MCF 10A (cell line): ENCODE measurements at places on chromosomes 5 and 9.

GRCh38 chr9:34995670-34996060 is 6.1 kb downstream of the DNAJB5 start:
- DNase-seq = no peak

DNA sequence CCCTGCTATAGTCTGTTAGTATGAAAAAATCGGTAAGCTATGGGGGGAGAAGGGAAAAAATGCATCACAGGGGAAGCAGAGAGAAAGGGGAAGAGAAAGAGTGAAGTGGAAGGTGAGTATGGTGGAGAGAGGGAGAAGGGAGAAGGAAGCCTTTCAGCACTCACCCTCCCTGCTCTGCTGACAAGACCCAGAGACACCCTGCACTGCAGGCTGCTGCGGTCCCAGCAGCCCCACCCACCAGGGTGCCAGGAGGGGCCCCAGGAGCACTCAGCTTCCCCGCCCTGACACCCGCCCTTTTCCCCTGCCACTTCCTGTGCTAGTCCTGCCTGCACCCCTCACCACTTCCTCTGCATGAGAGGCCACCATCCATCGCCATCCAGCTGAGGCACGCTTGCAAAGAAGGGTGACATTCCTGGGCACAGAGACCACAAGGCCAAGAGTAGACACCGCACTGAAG is 12.7 kb downstream of the STK10 start:
- no peak for DNase-seq

- DNase-seq = no peak
These were observed 232.6 kb downstream of the BNC2 start for GRCh38 chr9:16637911-16638310.

DNA sequence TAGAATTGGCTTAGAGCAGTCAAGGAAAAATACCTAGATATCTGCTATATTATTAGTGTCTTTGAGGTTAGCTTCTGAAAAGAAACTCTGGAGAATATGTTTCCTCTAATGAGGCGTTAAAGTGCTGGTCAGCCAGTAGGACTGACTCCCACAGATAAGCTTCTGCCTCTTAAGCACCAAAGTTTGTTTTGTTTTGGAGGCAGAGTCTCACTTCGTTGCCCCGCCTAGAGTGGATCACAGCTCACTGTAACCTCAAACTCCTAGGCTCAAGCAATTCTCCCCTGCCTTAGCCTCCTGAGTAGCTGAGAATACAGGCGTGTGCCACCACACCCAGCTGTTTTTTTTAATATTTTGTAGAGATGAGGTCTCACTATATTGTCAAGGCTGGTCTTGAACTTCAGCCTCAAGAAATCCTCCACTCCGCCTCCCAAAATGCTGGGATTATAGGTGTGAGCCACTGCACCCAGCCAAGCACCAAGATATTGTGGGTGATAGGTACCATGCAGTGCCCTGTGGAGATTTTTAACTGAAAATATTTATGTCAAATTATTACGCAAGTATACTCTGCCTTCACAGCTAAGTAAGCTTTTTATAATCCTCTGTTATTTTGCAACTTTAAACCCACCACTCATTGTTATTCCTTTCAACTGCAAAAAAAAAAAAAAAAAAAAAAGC is 24.7 kb upstream of the TMEM171 start:
- no peak for DNase-seq

- no peak for DNase-seq
These were observed 4.1 kb downstream of the PCSK5 start for GRCh38 chr9:75894566-75894965.

- peak; percentile 59 for DNase-seq
These were observed 337.4 kb upstream of the GRIA1 start for GRCh38 chr5:153153086-153153485.

DNA sequence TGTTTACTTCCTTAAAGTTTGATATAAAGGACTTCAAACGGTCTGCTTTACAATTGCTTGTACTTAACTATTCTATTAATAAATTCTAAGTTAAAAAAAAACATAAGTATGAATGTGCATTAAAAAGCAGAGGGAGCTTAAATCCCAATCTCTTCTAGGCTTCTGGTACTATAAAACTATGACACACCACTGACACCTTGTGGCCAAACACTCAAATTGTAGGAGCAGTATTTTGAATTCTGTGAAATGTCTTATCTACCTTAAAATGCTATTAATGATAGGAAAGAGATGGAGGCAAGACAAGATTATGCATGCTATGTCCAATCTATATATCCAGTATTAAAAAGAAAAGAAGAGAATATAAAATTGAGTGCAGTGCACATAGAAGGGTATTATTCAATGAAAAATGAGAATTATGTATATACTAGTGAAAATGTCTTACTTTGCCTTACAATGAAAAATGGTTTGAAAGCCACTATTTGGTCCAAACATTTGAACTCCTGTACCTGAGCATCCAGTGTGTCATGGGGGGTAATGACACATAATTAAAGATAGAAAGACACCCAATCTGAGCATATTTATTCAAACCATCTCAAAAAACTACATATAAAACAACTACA is 87.6 kb downstream of the ERP44 start:
- DNase-seq = peak; percentile 60

GRCh38 chr5:124210111-124210910 is 536.1 kb downstream of the ZNF608 start:
- DNase-seq = no peak

GRCh38 chr5:160679567-160680309 is 172.3 kb downstream of the ATP10B start:
- DNase-seq = no peak

DNA sequence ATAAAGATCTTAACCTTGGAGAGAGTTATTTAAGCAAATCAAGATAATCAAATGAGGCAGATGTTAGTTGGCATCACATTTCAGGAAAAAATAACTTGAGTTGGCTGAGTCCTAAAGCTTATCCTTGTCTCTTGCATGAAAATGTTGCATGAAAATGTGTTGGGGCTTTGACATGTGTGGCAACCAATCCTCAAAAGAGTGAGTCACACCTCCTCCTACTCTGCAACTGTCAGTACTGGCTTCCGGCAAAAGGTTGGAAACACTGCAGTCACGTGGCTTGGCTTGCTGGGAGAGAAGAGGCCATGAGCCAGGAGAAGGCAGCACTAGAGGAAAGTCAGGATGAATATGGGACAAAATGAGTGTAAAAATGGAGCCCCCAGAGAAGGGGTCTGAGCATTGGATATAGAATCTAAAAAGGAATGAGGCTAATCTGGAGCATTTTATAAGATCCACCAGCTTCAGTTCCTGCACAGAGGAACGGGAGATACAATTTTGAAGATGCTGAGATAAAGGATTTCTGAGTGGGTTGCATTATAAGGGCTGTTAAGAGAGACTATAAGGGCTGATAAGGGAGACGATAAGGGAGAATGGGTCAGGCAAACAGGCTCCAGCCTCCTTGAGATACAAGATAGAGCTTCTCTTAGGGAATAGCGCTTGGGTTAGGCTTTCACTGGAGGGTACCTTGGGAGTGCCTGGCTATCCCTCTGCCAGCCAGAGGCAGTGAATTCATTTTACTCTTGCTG is 43.1 kb downstream of the SPATA31D1 start:
- peak; percentile 92 for DNase-seq

- no peak for DNase-seq
These were observed 2.6 kb upstream of the EGFL7 start for GRCh38 chr9:136659861-136660784.

- DNase-seq = no peak
These were observed 24.8 kb downstream of the P4HA2 start for GRCh38 chr5:132202711-132203463.

GRCh38 chr5:173753307-173754168 is 134.6 kb upstream of the CPEB4 start:
- DNase-seq = peak; percentile 47

GRCh38 chr5:34439601-34440000 is 216.5 kb upstream of the RAI14 start:
- no peak for DNase-seq

DNA sequence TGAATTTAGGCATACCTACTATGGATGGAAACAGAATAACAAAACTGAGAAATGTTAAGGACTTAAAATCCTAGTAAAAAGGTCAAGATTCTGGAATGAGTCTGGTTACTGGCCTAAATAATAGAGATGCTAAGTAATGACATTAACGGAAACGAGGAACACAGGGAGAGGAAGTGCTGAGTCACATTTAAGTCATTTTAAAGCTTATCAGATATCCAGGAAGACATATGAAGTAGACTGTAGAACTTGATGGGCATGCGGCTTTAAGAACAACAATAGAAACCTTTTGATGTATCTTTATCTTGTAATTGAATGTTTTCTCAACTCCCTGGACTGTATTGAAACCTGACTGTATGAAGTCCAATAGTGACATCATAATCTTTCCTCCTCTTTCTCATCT is 1251.4 kb upstream of the CDH6 start:
- DNase-seq = no peak

DNA sequence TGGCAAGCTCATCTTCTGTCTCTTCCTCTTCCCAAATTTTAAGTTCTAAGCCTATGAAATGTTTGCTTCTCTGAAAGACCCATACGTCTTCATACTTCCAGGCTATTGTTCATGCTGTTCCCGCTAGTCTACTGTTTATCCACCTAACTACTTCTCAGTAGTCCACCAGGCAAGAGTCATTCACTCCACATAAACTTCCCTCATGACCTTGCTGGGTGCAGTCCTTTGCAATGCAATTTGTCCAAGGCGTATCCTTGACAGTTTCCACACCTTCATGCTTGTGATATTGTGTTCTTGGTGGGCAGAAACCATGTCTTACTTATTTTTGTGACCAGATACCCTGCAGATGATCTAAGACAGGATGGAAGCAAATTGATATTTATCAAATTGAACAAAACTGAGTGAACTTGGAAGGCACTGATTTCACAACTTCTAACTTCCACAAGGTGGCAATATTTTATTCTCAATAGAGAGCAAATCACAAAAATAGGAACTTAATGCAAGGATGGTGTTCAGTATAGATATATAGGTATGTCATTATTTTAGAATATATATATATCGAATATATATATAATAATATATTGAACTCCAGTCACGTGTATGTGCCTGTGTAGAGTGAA is 30.3 kb downstream of the TYRP1 start:
- DNase-seq = peak; percentile 35

DNA sequence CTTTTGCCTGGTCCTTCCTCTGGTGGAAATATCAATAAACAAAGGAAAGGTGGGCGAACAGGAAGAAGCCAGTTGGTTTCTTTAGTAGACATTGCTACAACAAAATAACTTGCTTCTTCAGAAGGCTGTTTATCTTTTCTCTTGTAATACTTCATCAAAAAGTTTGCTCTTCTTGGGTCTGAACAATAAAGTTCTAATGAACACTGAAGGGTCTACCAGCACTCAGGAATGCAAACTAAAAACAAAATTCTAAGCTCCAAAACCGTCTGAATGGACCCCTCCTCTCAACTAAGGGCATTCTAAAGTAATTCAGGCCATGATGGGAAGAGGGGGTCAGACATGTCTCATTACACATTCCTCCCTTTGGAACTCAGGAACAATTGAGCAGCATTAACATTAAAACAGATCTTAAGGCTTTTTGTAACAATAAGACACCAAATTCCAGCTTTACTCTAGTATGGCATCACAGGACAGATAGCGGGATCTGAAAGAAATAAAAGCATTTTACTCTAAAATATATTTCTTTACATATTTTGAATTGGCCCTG is 2.3 kb downstream of the TBCA start:
- DNase-seq = no peak

GRCh38 chr9:87118594-87118993 is 171.3 kb upstream of the GAS1 start:
- DNase-seq = no peak

- peak; percentile 34 for DNase-seq
These were observed 27.1 kb upstream of the ZBTB43 start for GRCh38 chr9:126777733-126778132.

GRCh38 chr9:97632248-97632984 is 752 bp downstream of the TSTD2 start:
- no peak for DNase-seq

DNA sequence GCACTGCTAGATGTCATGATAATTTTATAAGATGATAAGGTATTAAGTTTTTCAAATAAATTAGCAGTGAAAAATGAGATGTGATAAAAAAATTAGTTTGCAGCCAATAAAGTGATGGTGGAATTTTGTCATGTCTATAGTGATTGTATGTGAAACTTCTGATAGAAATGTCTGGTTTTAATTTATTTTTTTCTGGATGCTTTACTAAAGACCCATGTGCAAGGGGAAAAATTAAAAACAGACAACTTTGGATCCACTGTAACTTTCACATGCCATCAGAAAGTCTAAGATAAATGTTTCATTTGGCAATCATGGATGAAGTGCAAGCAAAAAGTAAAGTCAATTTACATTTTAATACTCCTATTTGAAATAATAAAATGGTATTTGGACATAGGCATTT is 4.4 kb upstream of the NDUFS4 start:
- no peak for DNase-seq

DNA sequence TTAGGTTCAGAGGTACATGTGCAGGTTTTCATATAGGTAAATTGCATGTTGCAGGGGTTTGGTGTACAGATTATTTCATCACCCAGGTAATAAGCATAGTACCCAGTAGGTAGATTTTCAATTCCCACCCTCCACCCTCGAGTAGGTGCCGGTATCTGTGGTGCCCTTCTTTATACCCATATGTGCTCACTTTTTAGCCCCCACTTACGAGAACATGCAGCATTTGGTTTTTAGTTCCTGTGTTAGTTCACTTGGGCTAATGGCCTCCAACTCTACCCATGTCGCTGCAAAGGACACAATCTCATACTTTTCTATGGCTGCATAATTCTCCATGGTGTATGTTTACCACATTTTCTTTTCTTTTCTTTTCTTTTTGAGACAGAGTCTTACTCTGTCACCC is 21.2 kb downstream of the ITK start:
- DNase-seq = no peak

- DNase-seq = no peak
These were observed 189.4 kb downstream of the NXNL2 start for GRCh38 chr9:88724331-88724730.

DNA sequence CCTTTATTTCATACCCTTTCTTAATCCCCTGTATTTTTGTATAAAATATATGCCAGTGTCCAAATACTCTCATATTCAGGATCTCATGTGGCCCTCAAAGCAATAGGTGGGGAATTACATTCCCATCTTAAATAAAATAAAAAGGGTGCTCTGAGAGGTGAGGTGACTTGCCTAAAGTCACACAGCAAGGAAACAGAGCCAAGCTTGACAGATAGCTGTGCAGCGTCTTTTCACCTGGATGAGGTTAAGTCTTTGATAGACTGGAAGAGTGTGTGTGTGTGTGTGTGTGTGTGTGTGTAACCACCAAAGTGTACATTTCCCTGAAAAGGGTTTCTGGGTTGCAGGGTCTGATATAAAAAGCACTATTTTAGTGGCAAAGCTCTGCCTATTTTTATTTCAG is 12.4 kb downstream of the MSX2 start:
- DNase-seq = no peak

DNA sequence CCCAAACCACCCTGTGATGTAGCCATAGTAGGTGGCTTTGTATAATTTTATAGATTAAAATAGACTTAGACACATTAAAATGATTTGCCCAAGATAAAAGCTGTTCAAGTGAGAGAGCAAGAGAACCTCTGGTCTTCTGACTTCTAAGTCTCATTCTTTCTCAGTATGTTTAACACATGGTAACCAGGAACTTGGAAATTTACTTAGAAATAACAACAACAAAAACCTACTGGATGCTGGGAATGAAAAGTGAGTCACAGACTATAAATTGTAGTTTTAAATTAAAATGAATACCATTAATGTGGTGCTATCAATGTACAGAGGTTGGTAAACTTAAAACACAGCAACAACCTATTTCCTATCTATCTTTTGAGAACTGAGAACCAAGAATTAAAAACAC is 30.4 kb downstream of the HMGCR start:
- no peak for DNase-seq

GRCh38 chr5:67747096-67747495 is 468.5 kb upstream of the PIK3R1 start:
- DNase-seq = no peak
